ENCODE measurements at places on chromosomes 7 and 10. TPM values are rescaled to one million over a fixed set of nuclear protein-coding genes. Genes with fewer than 3 reads are reported as not detected.

GRCh38 chr7:119175911-119176627 lies 951.6 kb downstream of the ANKRD7 start:
- no peak for DNase-seq

GRCh38 chr7:22255834-22256233 lies 101.1 kb downstream of the RAPGEF5 start:
- DNase-seq, result no peak

- no peak for DNase-seq
These were observed 56.1 kb upstream of the ADO start for GRCh38 chr10:62748386-62748785.

GRCh38 chr7:120567204-120567603 lies 290.7 kb downstream of the TSPAN12 start:
- DNase-seq, result no peak

GRCh38 chr10:4543938-4544533 lies 282.0 kb upstream of the AKR1E2 start:
- DNase-seq, result no peak

- no peak for DNase-seq
These were observed 30.5 kb downstream of the MMD2 start for GRCh38 chr7:4928445-4928844.

GRCh38 chr10:123102673-123103072 lies 33.1 kb upstream of the HMX3 start:
- no peak for DNase-seq

DNA sequence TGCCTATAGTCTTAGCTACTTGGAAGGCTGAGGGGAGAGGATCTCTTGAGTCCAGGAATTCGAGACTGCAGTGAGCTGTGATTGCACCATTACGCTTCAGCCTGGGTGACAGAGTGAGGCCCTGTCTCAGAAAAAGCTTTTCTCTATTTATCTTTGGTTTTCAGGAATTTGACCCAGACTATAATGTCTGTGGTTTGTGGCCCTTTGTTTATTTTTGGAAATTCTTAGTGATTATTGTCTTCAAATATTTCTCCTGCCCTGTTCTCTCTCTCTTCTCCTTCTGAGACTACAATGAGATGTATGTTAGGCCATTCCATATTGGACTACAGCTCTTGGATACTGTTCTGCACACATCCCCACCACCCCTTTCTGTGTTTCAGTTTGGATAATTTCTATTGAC lies 4.7 kb downstream of the MUC12 start:
- no peak for DNase-seq

DNA sequence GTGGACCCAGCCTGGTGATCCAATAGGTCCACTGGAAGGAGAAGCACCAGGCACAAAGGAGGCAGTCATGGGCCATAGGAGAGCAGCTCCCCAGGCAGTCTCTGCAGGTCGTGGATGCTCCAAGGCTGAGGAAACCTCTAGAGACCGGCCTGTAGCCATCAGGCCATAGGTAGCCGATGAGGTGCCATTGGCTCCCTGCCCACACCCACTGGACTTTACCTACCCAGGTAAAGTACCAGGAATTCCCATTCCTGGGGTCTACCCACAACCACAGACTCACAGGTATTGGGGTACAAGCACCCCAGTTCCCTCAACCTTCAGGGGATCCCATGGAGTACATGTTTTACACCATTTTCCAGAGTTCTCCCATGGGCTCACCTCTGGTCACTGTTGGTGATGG lies 188.0 kb upstream of the TCERG1L start:
- DNase-seq, result no peak

DNA sequence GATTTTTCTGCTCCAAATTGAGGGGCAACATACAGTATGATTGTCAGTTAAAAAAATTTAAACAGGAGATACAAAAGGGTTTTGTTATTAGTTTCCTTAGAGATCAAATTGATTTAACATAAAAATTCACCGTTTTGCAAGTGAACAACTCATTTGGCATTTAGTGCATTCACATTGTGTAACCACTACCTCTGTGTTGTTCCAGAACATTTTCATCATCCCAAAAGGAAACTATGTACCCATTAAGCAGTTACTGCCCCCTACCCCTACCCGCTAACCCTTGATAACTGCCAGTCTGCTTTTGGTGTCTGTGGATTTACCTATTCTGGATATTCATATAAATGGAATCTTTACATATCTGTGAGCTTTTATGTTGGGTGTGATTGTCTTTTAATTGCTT lies 3.1 kb downstream of the ZRANB1 start:
- no peak for DNase-seq

- no peak for DNase-seq
These were observed 31.5 kb downstream of the NRF1 start for GRCh38 chr7:129642871-129643549.

- DNase-seq, result no peak
These were observed 26.8 kb upstream of the VAX1 start for GRCh38 chr10:117164592-117165537.

GRCh38 chr10:75640381-75640780 lies 209.0 kb downstream of the LRMDA start:
- no peak for DNase-seq

GRCh38 chr10:33352175-33352574 lies 17.7 kb upstream of the NRP1 start:
- DNase-seq, result no peak

DNA sequence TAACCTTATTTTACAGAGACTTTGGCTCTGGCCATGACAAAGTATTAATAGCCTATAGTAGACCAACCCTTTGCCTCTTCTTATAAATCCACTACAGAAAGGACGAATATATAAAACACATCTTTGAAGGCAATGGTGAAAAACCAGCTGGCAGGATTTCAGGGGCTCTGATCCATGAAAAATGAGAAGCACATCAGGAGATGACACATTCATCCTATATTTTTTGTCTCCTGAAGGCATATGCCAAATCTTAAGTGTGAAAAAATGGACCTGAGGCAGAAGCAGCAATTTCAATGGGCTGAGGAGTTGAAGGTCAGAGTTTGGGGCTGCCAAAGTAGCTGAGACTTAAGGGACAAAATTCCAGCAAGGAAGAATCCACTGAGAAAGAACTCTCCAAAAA lies 14.4 kb downstream of the RNF216 start:
- no peak for DNase-seq

DNA sequence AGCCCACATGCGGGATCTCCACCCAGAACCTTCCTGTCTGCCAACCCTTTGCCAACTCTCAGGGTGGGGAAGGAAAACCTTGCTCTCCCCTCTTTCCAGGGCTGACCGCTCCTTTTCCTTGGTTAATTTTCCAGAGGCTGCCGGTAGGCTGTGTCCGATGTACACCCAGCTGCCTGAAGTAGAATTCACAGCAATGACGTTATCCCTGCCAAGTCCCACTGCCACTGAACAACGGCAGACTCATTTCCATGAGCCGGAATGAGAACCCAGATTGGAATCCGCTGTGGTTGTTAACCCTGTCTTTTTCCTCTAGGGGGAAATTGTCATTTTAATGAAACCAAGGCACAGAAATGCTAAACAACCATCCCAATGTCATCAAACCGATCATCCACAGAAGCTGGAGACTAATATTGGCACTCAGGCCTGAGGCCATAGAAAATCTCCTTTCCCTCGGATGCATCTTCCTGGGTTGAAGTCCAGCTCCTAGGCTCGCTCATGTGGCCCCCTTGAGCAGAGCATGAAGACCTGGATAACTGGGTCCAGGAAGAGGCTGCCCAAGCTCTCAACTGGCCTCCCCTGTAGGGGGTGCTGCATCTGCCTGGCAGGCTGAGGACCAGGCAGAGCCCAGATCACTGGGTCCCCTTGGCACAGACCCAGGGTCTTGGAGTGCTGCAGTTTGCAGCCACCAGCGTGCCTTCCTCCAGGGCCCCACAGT lies 30.4 kb downstream of the KLRG2 start:
- DNase-seq, result no peak

DNA sequence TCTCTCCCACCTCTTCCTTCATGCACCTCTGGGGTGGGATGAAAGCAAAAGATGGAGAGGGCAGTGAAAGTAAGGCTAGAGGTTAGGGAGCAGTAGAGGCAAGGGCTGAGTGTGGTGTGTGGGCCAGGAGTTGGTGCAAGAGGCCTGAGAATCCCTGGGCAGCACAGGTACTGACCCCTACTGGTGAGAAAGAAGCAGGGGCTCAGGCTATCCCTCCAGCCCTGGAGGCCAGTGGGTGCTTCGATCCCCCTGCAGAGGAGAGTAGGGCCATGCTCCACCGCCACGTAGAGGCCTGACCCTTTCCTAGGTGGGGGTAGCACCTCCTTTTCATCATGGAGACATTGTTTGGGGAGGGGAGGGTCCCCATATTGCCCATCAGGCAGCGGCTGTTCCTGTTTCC lies 9.8 kb downstream of the CDHR1 start:
- no peak for DNase-seq

DNA sequence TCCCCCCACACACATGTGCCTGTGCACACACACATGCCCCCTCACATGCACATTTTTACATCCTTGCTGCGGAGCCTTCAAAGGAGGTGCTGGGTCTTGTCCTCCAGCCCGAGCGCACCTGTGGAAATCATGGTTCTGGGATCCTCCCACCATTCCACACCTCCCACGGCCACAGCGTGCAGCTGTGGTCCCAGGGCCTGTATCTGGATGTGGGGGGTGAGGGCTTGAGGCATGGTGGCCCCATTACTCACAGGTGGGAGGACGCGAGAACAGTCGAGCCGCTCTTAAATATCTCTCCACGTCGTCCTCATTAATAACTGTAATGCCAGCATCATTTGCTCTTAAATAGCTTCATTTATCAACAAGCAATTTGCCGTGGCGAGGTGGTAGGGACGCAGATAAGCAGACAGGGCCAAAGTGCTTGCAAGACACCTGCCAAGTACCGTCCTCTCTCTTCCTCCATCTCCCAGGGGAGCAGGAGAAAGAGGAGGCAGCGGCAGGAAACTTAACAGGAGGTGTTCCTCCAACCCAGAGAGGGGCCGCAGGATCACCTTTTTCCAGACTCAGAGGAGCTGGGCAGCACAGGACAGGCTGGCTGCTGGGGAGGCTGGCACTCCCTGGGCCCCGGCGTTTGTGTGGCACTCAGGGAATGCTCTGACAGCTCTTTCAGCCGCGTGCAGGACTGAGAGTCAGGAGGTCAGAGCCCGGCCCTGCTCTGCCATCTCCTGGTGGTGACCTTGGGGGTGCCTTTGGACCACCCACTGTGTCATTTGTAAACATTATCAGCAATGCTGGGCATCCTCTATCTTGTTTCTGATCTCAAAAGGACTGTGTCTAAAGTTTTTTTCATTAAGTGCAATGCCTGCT lies 87.4 kb downstream of the CDH23 start:
- no peak for DNase-seq

WNT2 gene
- 0.86 TPM for total RNA-seq

CDC123 gene
- total RNA-seq, result 23.9 TPM

SCIN gene
- total RNA-seq, result 0.30 TPM

CALML5 gene
- total RNA-seq, result not detected

CTTNBP2 gene
- total RNA-seq, result 1.9 TPM

ERCC6 gene
- 12.6 TPM for total RNA-seq

SEMA3E gene
- 0.45 TPM for total RNA-seq

HOGA1 gene
- total RNA-seq, result 66.2 TPM

XRCC2 gene
- total RNA-seq, result 0.18 TPM

CHCHD3 gene
- 20.5 TPM for total RNA-seq
